Trophoblast cell (in vitro differentiated cells and primary cell): ENCODE measurements at places on chromosomes 4 and X.

- DNase-seq, result no peak
Measured at GRCh38 chr4:156073976-156074375, 120.3 kb upstream of the CTSO start.

DNA sequence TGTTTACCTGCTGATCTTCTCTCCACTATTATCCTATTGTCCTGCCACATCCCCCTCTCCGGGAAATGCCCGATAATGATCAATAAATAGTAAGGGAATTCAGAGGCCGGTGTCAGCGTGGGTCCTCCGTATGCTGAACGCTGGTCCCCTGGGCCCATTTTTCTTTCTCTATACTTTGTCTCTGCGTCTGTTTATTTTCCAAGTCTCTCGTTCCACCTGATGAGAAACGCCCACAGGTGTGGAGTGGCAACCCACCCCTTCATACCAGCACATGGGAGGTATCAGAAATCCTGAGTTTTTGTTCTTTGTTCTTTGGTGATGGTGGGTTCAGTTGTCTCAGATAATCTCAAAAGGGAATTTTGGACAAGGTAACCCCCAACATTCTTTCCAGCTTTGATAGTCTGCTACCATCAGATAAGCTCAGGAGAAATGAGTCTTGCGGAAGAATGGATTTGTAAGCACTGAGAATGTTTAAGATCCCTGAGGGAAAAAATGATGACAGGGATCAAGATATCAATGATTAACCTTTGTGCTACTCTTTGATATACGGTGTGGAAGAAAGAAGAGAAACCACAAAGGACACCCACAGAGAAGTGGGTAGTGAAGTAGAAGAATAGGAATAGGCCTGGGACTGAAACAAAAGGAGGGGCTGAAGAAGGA is 117.9 kb downstream of the CEP44 start:
- peak; percentile 87 for DNase-seq

GRCh38 chrX:65846974-65847373 is 179.5 kb downstream of the MSN start:
- DNase-seq, result peak; percentile 62

- no peak for DNase-seq
Measured at GRCh38 chr4:89119166-89119565, 7.8 kb downstream of the TIGD2 start.

DNA sequence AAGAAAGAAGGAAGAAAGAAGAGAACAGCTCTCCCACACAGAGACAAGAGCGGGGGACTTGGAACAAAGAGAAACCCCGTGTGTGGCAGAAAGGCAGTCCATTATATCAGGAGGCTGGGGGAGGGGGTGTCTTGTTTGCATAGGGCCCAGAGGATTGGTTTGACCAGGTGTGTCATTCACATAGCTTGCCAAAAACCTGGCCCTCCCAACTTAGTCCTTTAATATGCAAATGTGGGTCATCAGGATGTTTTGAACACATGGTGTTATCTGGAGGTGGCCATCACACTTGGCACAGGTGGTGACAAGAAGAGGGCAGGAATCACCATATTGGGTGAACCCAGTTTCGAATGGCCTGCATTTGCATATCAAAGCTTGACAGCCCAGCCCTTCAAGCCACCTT is 111.7 kb downstream of the LINC00632 start:
- no peak for DNase-seq

- DNase-seq, result no peak
Measured at GRCh38 chrX:17047224-17047623, 100.8 kb downstream of the REPS2 start.

- DNase-seq, result no peak
Measured at GRCh38 chr4:155071962-155072361, 136.5 kb upstream of the NPY2R start.

DNA sequence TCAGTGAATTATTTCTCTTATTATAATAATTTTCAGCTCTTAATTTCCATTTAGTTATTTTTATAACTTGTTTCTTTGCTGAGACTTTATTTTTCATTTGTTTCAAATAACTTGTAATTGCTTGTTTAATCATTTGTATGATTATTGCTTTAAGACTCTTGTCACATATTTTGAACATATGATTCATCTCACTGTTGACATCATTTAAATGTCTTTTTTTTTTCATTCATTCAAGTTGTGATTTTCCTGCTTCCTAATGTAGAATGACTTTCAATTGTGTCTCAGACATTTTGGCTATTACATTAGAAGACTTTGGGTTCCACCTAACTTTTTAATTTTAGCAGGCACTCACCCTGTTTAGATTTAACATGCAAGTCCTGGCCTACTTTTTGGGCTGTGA is 234.8 kb upstream of the DIPK2B start:
- DNase-seq, result no peak

DNA sequence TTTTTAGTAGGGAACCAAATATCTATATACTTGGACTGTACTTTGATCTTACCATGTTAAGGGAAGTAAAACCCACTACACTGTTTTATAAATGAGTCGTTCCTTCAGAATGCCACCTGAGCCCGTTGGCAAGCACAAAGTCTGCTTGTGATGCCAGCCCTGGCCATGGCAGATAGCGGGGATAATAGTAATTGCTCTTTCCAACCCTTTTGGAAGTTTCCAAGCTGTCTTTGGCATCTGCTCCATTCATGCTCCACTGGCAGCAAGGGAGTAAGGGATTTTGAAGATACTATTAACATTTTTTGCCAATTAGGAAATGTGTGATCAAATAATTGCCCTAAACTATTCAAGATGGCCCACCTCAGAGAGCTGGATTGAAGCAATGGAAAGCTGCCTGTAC is 689.2 kb upstream of the SLIT2 start:
- no peak for DNase-seq

- DNase-seq, result no peak
Measured at GRCh38 chr4:148986951-148987350, 544.7 kb upstream of the NR3C2 start.

GRCh38 chr4:151659601-151660364 is 101.0 kb downstream of the GATB start:
- no peak for DNase-seq

- DNase-seq, result no peak
Measured at GRCh38 chr4:41655177-41655576, 93.3 kb downstream of the PHOX2B start.

DNA sequence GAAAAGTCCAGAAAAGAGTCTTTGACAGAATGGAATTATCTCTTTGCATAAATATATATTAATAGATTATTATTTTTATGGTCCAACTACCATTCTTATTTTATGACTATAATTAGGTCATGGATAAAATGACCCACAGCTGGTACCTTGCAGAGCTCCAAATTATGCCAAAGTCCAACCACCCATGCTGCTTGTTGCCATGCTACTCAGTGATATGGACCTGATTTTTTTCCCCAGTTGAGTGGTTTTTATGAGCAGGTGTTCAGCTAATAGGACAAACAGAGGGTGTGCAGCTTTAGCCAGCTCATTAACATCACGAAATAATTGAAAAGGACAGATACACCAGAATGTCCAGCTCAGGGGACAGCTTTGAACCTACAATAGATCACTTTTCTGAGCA is 9.7 kb downstream of the HOPX start:
- DNase-seq, result no peak

DNA sequence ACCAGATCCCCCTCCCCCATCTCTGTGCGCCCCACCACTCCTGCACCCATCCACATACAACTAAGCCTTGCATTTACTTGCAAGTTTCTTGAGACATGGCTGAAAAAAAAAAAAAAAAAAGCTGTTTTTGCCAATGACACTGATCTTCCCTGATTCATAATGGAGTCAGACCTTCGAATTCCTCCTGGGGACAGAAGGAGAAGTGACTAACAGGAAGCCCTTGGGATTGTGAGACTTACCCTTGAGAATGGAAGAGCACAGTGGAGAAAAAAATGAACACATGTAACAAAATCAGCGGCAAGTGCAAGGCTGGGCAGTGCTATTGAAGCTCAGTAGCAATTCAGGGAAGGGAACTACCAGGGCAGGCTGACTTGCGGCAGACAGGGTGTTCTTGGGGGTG is 288.4 kb downstream of the BCOR start:
- peak; percentile 47 for DNase-seq

DNA sequence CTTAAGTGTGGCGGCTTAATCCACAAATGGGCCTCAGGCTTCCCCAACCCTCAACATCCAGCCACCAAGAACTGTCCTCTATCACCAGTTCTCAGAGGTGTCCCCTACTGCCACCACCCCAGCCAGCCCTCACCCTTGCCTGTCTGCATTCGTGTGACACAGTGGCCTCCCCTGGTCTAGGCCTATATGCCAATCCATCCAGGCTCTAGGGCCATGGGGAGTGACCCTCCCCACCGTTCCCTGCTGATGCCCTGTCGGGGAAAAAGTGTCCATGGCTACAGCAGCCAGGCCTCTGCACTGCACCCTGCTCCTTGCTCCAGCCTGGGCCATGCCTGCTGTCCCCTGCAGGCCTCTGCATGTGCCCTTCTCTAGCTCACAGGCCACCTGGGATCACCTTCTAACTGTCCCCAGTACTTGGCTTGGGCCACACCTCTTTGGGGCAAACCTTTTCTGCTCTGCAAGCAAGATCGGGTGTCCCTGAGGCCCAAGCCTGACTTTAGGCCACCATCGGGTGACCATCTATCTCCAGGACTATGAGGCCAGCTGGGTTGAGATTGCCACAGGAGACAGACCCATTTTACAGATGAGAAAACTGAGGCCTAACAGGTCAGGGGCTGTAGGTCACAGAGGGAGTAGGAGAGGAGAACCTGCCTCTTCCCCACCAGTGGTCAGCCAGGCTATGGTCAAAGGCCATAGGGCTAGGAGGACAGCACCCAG is 75.8 kb downstream of the JAKMIP1 start:
- DNase-seq, result no peak

GRCh38 chrX:7093305-7093704 is 54.2 kb upstream of the STS start:
- no peak for DNase-seq

GRCh38 chr4:71882113-71882841 is 98.4 kb upstream of the GC start:
- DNase-seq, result peak; percentile 52

GRCh38 chr4:93731456-93731855 is 97.1 kb upstream of the ATOH1 start:
- no peak for DNase-seq

GRCh38 chrX:42933187-42933586 is 155.2 kb upstream of the PPP1R2C start:
- DNase-seq, result no peak

DNA sequence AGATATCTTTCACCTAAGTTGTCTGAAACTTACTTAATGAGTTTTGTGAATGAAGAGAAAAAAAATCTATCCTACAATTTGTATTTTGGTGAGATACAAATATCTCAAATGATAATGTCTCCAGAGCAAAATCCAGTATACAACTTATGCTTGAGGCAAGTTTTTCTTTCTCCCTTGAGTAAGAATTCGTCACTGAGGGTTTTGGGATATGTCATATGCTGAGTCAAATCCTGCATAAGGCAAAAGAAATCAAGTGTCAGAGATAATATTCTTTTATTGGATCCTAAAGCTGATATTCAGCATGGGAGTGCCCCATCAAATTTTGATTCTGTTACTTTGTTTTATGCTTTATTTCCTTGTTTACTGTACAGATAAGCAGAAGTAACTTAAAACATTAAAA is 1308.6 kb downstream of the ARAP2 start:
- no peak for DNase-seq

- no peak for DNase-seq
Measured at GRCh38 chrX:71515038-71515396, 17.9 kb upstream of the OGT start.

DNA sequence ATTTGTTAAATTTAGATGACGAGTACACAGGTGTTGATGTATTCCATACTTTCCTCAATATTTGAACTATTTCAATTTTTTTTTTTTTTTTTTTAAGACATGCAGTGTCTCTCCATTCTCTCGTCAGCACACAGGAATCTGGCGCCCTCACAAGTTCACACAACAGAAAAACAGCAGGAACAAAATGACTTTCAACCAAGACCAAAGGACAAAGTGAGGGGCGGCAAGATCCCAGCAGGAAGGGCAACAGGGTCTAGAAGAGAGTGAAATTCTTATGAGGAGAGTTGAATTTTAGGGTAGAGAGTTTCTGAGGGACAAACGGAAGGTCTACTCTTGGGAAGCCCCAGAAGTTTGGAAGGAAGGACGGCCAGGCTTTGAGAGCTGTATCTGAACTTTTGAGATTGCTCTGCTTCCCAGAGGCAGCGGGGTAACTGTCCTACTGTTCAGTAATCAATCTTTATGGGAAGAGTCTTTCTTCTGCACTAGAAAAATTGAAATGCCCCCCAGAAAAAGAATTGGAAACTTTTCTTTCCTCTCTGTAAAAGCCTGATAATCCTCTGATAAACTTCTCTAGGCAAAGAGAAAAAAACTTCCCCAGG is 760.2 kb downstream of the RAB28 start:
- no peak for DNase-seq

DNA sequence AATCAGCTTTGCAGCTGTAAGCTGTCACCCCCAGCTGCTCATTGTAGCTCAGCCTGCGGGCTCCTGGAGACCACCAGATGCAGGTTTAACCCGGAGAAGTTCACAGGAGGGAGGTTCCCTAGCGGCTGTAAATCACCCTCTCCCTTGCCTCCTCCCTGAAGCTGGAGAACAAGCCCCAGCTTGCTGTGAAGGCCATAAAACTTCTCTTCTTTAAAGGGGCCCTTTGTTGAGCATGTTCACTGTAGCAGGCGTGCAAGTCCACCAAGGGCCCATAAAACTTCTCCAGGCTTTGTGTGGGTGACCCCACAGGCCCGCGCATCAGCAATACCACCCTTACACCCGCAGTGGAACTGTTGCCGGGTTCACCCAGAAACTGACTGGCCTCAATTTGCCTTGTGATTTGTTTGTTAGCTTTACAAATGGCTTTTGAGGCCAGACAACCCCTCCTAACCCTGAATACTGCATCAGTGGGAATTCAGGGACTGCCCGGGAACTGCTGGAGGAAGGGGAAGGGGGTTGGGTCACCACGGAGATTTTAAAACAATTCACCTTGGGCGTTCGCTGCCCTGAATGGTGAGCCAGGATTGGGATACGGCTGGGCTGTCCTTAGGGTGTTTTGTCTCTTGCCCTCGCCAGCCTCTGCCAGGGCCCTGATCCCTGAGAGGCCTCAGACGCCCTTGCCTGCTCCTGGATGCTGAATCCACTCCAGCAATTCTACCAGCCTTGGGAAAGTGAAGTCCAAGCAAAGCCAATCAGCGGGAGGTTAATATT is 49.5 kb upstream of the ATP6AP2 start:
- no peak for DNase-seq

- no peak for DNase-seq
Measured at GRCh38 chr4:169245061-169245460, 25.7 kb downstream of the SH3RF1 start.

- no peak for DNase-seq
Measured at GRCh38 chr4:123055943-123056342, 133.5 kb upstream of the NUDT6 start.

GRCh38 chr4:128596853-128597252 is 212.6 kb upstream of the JADE1 start:
- no peak for DNase-seq

GRCh38 chr4:22299678-22300077 is 216.2 kb downstream of the ADGRA3 start:
- DNase-seq, result no peak
